ENCODE measurements at places on chromosomes 3 and 15.

- DNase-seq, result no peak
Observed at GRCh38 chr3:142174559-142174958, 25.2 kb upstream of the TFDP2 start.

DNA sequence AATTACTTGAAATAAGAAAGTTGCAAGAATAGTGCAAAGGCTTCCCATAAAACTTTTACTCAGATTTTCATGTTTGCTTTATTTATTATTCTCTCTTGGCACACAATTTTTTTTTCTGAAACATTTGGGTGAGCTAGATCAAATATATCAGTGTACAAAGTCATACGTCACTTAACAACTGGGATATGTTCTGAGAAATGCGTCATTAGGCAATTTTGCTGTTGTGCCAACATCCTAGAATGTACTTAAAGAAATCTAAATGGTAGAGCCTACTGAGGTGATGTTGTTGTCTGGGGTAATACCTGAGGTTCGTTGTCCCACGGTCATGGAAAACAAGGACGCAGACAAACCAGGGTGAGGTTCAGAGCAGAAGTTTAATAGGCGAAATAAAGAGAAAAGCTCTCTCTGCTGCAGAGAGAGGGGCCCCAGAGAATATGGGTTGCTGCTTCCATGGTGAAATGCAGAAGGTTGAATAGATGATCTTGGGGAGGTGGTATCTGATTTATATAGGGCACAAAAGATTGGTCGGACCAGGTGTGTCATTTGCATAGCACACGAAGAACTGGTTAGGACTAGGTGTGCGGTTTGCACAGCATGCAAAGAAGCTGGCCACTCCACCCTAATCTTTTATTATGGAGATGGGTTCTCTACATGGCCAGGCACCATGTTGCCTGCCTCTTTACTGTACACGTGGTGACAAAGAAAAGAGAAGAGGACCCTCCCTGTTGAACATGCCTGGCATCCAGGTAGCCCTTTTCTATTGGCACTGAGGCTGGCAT lies 8.8 kb upstream of the GRAMD1C start:
- DNase-seq, result no peak

GRCh38 chr3:123559040-123559861 lies 25.6 kb downstream of the HACD2 start:
- DNase-seq, result peak; percentile 10

GRCh38 chr15:23038726-23039142 lies 635 bp downstream of the TUBGCP5 start:
- no peak for DNase-seq

DNA sequence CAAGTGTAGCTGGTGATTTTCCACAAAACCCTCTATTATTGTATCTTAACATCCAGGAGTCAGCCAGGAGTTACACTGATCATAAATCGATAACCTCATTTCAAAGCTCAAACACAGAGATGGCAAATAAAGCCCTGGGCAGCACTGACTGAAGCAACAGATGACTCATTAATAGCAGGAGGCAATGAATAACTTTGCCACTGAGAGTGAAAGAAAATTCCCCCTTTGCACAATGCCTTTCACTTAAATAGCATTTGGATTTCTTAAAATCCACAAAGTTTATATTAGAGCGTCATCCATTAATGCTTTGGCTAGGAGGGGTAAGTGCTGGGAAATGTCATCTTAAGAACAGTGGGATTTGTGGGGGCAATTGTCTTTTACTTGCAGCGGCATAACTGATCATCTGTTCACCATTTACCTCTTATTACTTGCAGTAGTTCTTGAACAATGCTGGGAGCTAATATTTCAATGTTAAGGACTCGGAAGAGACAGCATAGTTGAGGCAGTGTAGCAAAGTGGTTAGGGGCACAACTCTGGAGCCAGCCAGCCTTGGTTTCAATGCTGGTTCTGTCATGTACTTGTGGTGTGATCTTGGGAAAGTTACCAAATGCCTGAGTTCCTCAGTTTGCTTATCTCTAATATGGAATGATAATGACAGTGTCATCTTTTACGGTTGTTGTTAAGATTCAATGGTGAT lies 630.4 kb upstream of the TBL1XR1 start:
- no peak for DNase-seq
